NCI-H460 (cell line): ENCODE measurements at places on chromosomes 1 and 21. TPM values are rescaled to one million over a fixed set of nuclear protein-coding genes. Genes with fewer than 3 reads are reported as not detected.
A peak's percentile ranks its signal among the peaks of the same experiment; 100 is the strongest.

DCAF6 gene
- 41.5 and 46.2 TPM in 2 replicates for total RNA-seq

KRTAP19-7 gene
- not detected in 2 replicates for total RNA-seq

CD101 gene
- total RNA-seq = 0.17 TPM in 1 of 2 replicates, not detected in the other

BEND5 gene
- total RNA-seq = not detected in 2 replicates

CTSK gene
- 2.7 and 4.5 TPM in 2 replicates for total RNA-seq

FCRL1 gene
- total RNA-seq = not detected in 2 replicates

CAMK2N1 gene
- 2.0 and 2.2 TPM in 2 replicates for total RNA-seq

LMX1A gene
- total RNA-seq = not detected in 2 replicates

- no peak for DNase-seq
These were observed 317.6 kb downstream of the PBX1 start for GRCh38 chr1:164876398-164877116.

DNA sequence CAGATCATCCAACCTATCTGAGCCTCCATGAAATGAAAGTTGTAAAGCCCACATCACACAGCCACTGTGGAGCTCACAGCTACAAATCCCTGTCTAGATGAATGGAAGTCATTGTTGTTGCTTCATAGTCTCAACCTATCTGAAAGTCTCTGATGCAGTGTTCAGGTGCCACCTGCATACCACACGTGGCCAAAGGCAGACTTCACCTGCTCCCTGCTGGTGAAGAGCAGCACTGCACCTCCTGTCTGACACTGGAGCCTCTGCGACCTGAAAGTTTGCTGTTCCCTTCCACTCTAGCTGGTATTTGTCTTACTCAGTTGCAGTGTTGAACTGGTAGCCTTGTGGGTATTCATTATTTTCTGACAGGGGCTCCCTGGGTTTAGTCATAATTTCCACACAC is 18.4 kb downstream of the LORICRIN start:
- DNase-seq = peak; percentile 7

DNA sequence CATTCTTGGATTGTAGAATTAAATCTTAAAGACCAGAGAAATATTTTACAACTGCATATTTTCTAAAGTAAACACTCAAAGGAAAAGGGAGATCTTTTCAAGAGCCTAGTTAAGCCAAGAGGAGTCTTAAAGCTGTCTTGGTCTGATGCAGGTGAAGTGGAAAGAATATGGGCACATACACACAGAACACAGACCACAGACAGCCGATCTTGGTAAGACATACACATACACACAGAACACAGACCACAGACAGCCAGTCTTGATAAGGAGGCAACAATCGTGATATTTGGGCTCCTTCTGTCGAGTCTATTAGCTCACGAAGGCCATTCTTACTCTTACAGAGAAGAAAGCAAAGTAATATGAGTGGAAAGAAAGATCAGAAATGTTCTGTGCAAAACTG is 1153.9 kb upstream of the TMPRSS15 start:
- no peak for DNase-seq

DNA sequence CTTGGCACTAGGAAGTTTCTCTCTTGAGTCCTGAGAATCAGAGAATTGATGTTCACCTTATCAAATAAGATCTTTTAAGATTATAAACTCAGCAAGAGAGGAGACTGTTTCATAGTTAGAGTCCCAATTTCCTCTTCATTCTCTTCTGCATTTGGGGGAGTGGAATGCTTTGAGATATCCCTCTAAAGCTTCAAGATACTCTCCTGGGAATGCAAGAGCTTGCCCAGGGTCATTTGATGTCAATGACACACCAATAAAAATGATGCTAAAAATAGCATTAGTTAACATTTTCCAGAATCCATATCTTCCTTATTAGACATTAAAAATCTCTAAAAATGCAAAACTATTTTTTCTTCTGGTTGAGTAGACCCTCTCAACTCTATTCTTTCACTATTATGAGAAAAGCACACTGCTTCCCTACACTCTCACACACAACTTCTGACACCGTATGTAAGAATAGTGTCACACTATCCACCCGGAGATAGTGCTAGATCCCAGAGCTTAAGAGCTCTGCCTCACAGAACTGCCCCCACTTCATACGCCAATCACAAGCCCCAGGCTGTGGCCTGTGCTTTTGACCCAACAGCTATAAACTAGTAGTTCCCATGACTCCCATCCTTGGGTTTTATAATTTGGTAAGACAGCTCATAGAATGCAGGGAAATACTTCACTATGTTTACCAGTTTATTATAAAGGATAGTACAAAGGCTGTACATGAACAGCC is 399.9 kb upstream of the RUNX1 start:
- DNase-seq = no peak

GRCh38 chr21:46002841-46003574 is 21.4 kb downstream of the COL6A1 start:
- no peak for DNase-seq

GRCh38 chr1:32948905-32949304 is 15.7 kb downstream of the RNF19B start:
- no peak for DNase-seq

GRCh38 chr1:55575571-55576279 is 360.6 kb upstream of the USP24 start:
- no peak for DNase-seq

DNA sequence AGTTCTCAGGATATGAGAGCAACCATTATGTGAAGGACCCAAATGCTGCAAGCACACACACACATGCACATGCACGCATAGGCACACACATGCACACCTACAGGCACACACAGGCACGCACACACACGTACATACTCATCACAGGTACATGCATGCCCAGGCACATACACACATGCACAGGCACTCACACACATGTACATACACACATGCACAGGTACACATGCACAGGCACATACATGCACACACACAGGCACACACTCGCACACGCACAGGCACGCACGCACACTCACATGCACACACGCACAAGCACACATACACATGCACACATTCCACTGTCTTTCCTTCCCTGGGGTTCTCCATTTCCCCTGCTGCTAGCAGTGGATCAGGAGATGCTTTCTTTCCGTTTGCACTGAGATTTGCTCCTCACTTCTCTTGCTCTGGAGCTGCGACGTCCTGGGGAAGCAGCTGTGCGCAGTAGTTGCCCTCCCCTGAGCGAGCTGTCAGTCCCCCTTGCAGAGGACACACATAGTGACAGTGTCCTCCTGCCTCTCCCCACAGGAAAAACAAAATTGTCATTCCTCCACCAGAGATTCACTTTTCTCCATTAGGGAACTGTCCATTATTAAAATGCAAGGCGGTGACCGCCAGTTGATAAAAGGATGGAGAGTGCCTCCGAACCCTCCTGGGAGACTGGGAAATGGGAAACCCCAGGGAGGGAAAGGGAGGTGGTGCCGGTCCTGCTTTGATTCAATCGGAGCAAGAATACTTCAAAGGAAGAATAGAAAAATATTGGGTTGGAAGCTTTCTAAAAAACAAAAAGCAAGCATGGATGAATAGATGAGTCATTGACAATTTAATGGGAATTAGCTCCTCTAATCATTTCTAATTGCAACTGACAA is 69.5 kb downstream of the WDR4 start:
- DNase-seq = no peak

GRCh38 chr1:230175163-230175747 is 108.2 kb downstream of the GALNT2 start:
- no peak for DNase-seq

GRCh38 chr1:224377676-224378006 is 21.0 kb downstream of the CNIH4 start:
- no peak for DNase-seq

DNA sequence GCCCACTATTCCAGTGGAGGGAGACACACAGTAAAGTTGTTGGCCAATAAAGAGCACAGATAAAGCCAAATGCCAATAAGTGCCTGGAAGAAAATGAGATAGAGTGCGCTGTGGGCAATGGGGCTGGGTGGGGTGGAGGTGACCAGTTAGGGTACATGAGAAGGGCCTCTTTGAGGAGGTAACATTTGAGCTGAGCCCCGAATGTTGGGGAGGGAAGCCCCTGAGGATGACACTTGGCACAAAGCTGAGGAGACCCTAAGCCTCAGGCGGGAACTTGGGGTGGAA is 979 bp downstream of the S100A9 start:
- no peak for DNase-seq

DNA sequence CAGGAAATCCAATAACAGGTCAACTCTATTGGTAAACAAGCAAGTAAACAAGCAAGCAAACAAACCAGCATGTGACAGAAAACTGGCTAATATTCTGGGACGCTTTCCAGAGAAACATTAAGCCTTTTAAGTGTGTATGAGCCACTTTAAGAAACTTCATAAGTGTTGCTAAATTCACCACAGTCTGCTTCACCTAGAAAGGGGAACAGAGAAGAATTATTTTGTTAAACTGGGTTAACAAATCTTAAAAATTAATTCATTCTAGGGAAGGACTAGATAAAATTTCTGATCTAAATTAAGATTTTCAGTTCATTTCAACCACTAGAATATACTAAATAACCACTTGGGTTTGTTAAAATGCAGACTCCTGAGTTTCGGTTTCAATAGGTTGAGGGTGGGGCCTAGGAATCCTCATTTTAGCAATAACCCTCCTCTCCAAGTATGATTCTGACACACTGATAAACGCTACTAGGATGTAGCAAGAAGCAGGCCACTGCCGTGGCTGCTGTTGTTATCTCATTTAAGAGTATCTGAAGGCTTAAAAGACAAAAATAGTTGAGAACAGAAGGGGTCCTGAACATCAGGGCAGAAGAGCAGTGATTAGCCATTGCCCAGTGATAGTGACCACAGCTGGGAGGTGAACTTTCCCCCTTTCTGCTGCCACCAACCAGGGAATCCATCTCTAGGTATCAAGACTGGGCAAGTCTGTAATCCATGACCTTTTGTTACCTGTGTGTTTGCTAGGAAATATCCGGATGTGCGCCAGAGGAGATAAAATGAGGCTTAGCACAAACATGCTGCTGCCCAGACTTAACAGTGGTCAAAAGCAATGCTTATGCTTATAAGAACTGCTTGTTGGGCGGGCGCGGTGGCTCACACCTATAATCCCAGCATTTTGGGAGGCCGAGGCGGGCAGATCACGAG is 11.2 kb downstream of the CREG1 start:
- DNase-seq = no peak

GRCh38 chr21:35195232-35195631 is 146.1 kb upstream of the RUNX1 start:
- DNase-seq = no peak

- DNase-seq = no peak
These were observed 104.2 kb downstream of the IGSF21 start for GRCh38 chr1:18211764-18212163.

DNA sequence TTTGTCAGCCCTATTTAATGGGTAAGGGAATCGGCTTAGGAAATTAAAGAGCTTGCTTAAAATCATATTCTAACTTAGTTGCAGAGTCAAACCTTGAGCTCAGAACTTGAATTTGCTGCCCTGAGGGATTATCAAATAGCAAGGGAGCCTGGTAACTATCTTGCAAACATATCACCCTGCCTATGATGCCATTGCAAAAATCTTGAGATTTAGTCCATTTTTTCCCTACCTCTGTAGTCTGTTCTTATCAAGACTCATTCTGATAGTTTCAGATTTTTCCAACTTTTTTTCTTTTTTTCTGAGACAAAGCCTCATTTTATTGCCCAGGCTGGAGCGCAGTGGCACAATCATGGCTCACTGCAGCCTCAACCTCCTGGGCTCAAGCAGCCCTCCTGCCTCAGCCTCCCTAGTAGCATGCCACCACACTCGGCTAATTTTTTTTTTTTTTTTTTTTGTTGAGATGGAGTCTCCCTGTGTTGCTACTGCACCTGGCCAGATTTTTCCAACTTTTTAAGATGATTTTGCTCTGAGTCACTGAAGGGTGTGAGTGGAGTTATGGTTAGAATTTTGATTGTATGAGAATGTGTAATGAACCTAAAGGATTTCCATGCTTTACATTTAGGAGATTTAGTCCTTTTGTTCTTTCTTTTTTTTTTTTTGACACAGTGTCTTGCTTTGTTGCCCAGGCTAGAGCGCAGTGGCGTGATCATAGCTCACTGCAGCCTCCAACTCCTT is 12.2 kb downstream of the SARS1 start:
- no peak for DNase-seq

- DNase-seq = no peak
These were observed 52.2 kb upstream of the IRF2BP2 start for GRCh38 chr1:234662148-234662547.

DNA sequence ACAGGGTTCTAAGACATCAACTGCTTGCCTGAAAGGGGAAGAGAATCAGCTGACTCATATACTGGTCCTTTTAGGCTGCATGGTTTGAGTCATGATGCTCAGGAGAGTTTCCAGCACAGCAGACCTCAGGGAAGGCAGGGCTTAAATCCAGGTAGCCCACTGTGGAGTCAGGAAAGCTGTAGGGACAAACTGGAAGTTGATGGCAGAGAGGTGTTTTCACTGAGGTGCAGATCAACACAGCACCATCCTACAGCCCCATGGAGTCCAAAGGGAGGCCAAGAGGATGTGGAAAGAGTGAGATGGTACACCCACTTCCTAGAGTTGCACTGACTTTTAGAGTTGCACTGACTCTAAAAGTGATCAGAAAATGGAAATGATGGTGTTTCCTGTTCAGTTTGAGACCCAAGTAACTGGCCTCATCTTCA is 252.4 kb upstream of the DUSP10 start:
- no peak for DNase-seq

- no peak for DNase-seq
These were observed 31.0 kb downstream of the TGFBR3 start for GRCh38 chr1:91854852-91855534.

DNA sequence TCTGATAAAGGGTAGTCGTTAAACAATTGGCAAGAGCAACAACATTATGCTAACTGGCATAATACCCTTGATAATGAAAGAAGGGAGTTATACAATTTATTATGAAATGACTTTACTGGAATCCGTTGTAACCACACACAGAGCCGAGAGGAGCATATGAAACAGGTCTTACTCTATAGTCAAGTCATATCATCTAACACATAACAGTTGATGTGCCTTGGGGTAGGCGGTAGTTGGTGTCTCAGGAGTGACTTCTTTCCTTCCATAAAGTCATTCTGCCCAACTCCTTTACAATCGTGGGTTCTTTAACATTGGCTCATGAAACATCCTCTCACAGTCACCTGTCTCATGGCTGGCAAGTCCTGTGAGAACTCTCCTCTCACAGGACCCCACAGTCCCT is 225.2 kb downstream of the LTN1 start:
- no peak for DNase-seq

- DNase-seq = no peak
These were observed 25.6 kb upstream of the SLC30A1 start for GRCh38 chr1:211604548-211604947.

GRCh38 chr1:56715156-56715555 is 70.0 kb downstream of the PRKAA2 start:
- no peak for DNase-seq
